Esophagus squamous epithelium (tissue), 5 donors: ENCODE measurements at places on chromosomes 7 and 10. TPM values are rescaled to one million over a fixed set of nuclear protein-coding genes. Genes with fewer than 3 reads are reported as not detected.

GRCh38 chr7:149285603-149286002, 23.6 kb downstream of the ZNF783 start:
- no peak for DNase-seq

- DNase-seq = no peak
Observed at GRCh38 chr10:46175831-46176230, 111.0 kb upstream of the ANTXRL start.

DNA sequence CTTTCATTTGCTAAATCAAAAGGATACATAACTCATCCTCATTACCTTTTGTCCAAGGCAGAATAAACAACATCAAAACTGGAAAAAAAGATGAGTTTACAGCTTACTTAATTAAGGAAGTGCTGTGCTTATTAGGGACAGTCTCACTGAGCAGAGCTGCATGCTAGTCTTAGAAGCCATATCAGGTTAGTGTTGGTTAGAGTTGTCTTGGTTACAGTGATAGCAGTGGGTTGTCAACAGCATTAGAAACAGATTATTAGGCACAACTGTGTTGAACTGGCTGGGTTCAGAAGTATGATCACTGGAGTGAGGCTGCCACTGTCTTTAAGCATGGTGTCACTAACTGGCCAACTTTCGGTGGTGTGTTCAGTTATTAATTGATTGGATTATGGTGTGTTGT, 503.9 kb upstream of the IGFBP3 start:
- DNase-seq = no peak

DNA sequence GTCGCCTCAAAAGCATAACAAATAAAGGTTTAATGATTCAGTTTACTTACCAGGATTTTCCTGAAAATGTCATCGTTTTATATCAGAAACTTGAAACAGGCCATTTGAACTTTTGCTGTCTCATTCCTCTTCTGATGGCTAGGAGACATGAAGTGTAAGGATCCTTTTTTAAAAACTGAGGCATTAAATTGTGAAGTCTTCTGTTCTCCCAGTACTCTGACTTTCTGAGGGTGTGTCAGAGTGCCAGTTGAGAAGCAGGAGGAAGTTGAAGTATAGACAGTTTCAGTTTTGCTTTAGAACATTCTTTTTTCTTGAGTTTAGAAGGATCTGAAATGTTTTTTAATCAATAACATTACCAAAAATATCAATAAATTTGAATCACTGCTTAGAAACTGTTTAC, at the start of gene SAMD9L:
SAMD9L (minus strand) TSS at position 242 of the 400 bp plus-strand sequence. CDS start 12,414 bp downstream, outside the sequence.
- no peak for DNase-seq

- DNase-seq = no peak
Observed at GRCh38 chr10:35903021-35903420, 260.9 kb upstream of the FZD8 start.

DNA sequence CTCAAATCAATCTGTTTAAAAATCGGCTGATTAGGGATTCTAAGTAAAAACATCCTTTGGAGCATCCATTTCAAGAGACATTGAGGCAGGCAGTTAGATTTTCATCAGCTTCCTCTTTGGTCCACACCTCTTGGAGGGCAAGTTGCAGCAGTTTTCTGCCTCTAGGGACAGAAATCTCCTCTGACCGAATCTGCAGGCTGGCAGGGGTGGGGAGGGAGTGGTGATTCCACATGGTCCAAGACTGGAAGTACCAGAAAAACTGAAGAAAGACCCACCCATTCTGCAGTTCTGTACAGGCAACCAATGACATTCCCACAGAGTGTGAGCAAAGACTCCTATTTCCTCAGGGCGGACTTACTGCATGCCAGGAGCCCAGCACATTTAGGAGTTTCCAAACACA, 29.0 kb downstream of the FGFBP3 start:
- DNase-seq = no peak

GRCh38 chr7:157745721-157746709, 409.2 kb downstream of the DNAJB6 start:
- no peak for DNase-seq

Gene ZNF273
- 8.0 TPM for total RNA-seq

DNA sequence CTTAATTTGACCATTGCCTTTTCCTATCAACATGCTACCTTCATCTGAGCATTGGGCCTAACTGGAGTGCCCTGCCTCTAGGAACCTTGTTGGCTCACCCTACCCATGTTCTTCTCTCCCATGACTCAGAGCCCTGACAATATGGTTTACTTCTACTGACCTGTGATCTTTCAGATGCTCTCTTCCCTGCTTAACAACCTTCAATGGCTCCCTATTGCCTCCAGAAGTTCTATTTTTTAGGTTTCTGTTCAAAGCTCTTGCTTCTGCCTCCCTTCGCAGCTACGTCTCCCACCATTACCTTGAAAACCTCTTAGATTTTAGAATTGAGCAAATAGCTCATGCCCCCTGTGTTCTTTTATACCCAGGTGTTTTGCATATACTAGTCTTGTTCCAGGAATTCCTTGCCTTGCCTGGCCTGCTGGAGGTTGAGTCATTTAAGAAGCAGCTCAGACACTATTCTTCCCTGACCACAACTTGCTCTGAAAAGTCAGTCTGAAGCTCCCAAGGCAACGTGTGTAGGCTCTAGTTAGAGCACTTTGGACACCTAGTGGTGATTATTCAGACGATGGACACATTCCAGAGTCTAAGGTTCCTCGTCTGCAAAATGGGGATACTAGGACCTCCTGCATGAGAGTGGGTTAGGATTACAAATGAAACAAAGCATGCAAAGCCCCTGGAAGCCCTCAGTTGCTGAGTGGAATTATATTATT, 64.4 kb upstream of the EMX2 start:
- DNase-seq = no peak

GRCh38 chr7:77982926-77983550, 184.5 kb downstream of the PHTF2 start:
- no peak for DNase-seq
